CD4-positive, alpha-beta T cell treated with Interleukin-15 for 1 hour (primary cell): ENCODE measurements at places on chromosomes 4 and X.

DNA sequence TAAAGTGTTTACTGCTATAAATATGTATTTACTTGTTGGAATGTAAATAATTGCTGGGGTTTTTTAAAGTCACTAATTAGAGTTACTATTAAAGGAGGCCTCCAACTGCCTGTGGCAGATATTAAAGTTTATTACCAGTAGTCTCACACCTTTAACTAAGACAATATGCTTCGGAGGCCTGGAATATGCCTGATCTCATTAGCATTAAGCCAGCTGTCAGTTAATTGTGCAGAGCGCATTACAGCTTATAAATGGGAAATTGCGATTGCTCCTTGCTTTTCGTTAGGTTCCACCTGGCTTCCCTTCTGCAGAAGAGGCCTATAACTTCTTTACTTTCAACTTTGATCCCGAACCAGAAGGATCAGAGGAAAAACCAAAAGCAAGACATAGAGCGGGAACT is 41.3 kb downstream of the CC2D2A start:
- DNase-seq: no peak

DNA sequence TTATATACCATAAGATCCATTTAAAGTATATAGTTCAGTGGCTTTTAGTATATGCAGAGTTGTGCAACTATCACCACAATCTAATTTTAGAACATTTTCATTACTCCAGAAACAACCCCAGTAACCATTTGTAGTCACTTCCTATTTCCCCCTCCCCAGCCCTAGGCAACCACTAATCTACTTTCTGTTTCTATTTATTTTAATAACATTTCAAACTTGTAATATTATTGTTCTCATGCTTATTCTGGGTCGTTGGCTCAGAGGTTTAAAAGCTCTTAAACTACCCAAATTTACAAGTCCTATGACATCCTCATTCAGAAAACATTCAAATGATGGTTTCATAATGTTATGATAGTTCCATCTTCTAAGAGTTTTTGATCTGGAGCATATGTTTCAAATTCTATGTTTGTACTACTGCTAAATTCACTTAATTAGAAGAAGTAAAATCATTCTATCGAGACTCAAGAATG is 18.4 kb downstream of the XIAP start:
- DNase-seq: no peak

- no peak for DNase-seq
Measured at GRCh38 chr4:183348706-183349659, 26.8 kb upstream of the CLDN24 start.

DNA sequence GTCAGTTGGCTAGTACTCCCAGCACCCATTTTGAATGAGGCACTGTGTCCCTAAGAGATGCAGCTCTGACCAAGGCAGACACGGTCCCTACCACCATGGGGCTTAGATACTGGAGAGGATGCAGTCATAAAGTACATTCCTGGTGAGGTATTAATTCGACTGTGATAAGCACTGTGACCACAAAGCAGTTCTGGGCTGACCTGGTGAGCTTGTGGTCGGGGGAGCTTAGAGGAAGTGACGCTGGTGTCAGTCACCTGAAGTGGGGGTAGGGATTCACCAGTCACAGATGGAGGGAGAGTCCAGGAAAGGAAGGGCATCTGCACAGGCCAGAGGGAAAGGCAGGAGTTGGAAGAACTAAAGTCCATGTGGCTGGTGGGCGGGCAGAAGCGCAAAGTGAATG is 15.8 kb upstream of the CLTRN start:
- no peak for DNase-seq

DNA sequence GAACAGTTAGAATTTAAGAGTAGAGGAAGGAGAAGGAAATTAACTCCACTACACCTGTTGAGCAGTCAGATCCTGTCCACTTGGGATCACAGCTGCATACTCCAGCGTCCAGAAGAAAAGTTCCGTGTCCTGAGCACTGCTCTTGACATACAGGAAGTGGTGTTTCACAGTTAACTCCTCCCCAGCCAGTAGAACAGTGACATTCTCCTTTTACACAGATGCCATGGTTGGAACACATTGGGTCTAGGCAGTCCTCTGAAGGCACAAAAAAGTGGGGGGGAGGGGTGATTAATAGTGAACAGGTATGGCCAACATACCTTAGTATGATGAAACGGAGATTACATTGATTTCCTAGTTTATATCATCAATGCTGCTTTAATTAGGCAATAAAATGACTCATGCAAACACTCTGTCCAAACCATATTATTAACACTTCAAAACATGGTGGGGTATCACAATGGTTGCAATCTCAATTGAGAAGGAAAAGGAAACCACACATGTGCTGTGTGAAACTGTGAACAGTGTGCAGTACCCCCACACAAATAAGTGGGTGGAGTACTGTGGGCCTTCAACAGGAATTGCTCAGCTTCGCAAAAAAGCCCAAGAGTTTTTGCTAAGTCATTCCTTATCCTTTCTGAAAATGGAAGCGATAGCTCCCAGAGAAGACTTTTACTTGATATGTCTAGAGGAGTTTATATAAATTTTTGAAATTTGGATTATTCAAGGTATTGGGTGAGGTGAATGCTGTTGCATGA is 295.6 kb downstream of the SH2D1A start:
- no peak for DNase-seq

- DNase-seq: peak; percentile 46
Measured at GRCh38 chr4:184475096-184475461, 729 bp upstream of the IRF2 start.

DNA sequence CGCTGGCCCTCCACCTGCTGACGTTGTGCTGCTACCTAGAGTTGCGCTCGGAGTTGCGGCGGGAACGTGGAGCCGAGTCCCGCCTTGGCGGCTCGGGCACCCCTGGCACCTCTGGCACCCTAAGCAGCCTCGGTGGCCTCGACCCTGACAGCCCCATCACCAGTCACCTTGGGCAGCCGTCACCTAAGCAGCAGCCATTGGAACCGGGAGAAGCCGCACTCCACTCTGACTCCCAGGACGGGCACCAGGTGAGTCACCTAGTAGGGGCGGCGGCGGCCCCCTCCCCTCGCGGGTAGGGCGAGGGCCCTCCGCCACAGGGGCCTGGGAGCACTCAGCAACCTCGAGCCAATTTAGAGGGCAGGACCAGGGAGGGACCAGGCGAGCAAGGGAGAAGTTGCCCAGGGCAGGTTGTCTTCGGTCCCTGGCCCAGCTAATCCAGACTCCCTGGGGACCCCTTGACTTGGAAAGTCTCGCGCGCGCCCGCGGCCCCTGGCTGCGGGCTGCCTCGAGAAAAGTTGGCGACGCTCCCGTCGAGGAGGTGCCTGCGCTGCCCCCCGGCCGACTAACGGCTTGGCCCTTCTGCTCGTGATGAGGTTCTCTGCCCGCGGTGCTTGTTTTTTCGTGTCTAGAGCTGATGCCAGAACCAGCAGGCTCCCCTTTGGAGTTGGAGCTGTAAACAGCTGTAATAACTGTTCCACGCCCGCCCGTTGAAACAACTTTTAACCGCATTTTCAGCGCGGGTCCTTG is 717 bp downstream of the EDA start:
- DNase-seq: no peak

DNA sequence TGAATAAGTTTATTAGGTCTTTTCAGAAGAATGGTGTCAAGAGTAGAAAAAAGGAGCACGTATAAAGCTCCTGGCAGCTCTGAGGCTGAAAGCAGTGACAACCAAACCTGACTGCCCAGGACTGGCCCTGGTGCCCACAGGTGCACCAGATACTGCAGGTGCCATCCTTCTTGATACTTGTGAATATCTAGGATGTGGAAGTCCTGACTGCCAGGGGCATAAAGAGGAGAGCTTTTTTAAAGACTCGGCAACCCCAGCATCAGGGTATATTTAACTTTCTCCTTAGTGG is 60.7 kb downstream of the TMEM150C start:
- no peak for DNase-seq

GRCh38 chrX:135384161-135384836 is 37.4 kb upstream of the SMIM10L2A start:
- DNase-seq: peak; percentile 40

DNA sequence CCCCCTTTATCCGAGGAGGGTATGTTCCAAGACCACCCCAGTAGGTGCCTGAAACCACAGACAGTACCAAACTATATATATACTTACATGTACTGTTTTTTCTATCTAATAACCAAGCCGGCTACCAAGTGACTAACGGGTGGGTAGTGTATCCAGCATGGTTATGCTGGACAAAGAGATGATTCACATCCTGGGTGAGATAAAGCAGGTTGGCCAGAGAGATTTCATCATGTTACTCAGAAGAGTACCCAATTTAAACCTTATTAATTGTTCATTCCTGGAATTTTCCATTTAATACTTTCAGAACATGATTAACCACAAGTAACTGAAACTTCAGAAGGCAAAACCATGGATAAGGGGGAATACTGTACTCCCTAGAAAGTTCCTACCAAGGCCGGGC is 46.5 kb downstream of the RFC1 start:
- DNase-seq: no peak

GRCh38 chrX:141185366-141185765 is 8.4 kb upstream of the LDOC1 start:
- DNase-seq: no peak

GRCh38 chrX:8864161-8864560 is 63.0 kb upstream of the FAM9A start:
- no peak for DNase-seq

GRCh38 chr4:41620594-41621256 is 82.8 kb downstream of the LIMCH1 start:
- DNase-seq: no peak

DNA sequence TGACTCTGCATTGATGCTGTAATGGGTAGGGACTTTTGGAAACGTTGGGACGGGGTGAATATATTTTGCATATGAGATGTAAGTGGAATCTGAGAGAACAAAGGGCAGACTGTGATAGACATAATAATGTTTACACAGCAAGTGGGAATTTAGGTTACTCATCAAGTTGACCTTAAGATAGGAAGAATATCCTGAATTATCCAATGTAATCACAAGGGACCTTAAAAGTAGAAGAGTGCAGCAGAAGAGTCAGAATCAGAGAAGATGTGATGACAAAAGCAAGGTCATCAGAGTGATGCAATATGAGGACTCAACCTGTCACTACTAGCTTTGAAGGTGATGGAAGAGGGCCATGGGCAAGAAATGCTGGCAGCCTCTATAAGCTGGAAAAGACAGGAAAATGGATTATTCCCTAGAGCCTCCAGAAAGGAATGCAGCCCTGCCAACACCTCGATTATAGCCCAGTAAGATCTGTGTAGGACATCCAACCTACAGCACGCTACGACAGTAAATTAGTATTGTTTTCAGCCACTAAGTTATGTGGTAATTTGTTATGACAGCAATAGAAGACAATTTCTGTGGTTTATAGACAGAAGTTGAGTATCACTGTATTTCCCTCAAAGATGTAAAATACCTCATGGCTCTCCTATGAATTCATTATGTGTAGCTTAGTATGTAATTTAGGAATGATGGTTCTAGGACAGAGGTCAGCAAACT is 26.4 kb downstream of the MORC4 start:
- DNase-seq: no peak

GRCh38 chr4:53494851-53495250 is 96.4 kb downstream of the LNX1 start:
- DNase-seq: no peak

DNA sequence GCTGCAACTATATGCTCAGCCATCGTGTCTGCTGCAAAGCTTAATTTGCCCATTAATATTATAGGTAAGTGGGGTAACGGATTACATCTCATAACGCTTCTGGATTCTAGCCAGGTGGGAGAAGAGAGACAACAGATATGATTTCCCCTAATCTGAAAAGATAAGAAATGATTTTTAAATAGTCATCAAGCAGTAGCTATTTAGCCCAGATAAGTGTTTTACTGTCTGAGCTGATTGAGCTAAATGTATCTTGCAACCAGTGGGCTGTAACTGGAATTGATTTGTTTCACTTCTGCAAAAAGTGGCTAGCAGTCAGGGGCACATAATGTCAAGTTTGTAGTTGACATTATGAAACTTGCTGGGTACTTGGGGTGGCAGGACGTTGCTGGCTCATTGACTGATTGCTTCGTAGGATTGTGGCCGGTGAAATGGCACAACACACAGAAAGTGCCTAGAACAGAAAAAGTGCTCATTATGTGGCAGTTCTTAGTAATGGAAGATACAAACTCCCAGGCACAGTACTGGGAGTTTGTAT is 18.5 kb downstream of the LAP3 start:
- peak; percentile 37 for DNase-seq

GRCh38 chr4:141565379-141566089 is 70.8 kb upstream of the IL15 start:
- DNase-seq: no peak
